ENCODE measurements at places on chromosomes 5 and 9.

DNA sequence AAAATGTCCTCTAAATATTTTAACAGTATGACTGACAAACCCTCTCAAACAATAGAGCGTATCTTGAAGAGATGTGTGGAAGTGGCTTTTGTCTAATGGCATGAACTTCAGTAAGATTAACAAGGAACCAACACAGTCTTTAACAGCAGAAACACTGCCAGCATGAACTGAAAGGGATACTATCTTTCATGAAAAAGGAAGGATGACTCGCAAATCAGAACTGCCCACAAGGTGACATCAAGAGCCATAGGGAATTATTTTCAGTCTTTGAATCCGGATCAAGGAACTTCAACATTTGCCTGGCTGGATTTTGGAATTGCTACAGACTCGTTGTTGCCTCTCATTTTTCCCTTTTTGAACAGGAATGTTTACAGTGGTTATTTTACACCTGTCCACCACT, 5.1 kb upstream of the HEXB start:
- no peak for DNase-seq

DNA sequence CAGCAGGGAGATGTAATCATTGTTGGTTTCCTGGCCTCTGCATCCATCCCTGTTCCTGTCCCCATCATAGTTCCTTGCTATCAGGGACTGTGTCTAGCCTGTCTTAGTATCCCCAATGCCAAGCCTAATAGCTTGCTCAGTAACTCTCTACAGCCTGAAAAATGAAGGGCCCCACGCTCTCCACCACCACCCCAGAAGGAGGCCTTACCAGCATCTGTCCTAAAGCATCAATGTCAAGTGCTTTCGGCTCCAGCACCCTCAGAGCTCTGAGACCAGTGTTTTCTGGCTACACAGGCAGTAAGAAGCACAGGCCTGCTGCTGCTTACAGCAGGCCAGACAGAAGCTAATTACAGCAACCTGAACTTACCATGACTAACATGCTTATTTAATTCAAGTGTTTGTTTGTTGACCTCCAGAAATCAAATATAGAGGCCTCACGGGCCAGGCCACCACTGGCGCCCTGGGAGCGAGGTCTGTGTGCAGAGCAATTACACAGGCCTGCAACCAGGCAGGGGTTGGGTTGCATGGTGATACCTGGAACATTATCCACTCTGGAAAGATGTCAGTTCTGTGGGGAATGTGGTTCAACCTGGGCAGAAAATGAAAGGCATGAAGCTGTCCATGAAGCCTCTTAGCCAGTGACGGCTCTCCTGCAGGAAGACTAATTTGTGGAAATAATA, 124.3 kb downstream of the SLC1A3 start:
- DNase-seq, result no peak

DNA sequence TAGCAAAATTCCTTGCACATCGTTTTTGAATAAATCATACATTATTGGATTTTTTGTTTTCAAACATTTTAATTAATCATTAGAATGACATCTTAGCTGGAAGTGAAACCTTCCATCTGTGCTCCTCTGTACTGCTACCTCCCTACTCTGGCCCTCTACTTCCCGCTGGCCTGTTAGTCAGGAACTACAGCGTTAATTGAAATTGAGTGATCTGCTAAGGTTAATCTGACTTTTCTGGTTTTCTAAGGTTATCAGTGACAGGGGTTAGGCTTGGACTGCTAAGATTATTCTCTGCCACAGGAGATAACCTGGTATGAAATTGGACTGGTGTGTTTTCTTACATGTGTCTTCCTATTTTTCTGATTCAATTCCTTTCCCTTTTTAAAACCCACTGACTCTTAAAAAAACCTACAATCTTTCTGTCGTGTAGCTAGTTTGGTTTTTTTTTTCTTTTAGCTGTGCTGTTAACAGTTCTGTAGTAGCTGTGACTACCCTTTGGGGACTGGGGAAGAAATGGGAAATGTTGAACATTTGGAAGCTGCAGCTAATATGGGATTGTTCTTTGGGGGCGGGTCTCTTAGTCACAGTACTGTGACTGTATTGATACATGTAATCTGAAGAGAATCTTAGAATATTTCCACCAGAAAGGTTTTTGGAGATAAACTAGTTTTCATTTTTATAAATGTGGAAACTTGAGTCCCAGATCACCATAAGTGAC, 4.6 kb downstream of the KIF2A start:
- no peak for DNase-seq

GRCh38 chr9:74444369-74444768, 52.8 kb upstream of the RORB start:
- no peak for DNase-seq

DNA sequence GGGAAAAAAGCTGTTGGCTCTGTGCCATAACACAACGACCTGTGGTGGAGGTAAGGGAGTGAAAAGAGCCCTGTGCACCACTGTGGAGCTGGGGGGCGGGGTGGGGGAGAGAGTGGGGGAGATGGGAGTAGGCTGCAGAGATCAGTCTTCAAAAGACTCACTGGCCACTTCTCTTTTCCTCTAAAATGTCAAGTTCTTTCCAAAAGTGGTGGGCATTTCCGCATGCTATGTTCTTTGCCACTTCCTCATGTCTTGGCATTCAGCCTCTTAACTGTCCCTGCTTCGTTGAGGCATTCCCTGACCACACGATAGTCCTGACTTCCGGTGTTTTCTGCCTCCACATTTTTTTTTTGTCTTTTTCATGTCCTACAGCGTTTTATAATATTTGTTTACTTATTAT, 2.4 kb upstream of the PPP2R2B start:
- no peak for DNase-seq

DNA sequence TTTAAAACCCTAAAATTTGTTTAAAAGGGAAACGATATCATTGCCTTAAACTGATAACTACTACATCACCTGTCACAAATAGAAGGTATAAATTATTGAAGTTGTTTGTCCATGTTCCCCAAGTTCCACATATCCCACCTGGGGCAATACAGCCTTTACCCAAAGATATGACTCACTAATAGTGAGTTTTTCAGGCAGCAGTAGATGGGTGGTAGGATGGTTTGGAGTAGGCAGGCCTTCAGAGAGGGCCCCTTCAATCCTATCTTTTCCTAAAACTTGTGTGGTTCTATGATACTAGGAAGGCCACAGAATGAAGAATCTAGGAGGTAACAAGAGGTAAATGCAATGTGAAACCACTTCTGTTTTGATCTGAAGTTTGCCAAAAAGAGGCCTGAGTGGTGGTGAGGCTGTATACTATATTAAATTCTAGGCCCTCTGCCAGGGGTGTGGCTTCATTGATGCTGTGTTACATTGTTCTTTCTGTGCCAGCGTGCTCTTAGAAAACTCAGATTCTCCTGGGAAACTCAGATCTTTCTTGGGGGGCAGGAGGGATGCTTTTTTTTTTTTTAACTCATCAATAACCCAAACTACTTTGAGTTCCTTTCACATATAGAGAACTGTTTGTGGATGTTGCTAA, 7.2 kb downstream of the CYSTM1 start:
- peak; percentile 41 for DNase-seq

DNA sequence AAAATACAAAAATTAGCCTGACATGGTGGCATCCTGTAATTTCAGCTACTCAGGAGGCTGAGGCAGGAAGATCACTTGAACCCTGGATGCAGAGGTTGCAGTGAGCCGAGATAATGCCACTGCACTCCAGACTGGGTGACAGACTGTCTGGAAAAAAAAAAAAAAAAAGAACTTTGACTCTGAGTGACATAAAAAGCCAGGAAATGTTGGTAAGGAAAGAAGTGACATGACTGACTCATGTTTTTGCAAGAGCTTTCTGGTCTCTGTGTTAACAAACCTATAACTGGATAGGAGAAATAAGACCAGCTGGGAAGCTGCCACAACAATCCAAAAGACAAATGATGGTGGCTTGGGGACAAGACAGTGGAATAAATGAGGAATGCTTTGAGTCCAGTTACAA, 272.1 kb downstream of the HINT1 start:
- DNase-seq, result no peak

GRCh38 chr9:16289639-16290038, 580.8 kb downstream of the BNC2 start:
- no peak for DNase-seq

GRCh38 chr5:34998058-34998789, 49.5 kb downstream of the AGXT2 start:
- DNase-seq, result no peak

DNA sequence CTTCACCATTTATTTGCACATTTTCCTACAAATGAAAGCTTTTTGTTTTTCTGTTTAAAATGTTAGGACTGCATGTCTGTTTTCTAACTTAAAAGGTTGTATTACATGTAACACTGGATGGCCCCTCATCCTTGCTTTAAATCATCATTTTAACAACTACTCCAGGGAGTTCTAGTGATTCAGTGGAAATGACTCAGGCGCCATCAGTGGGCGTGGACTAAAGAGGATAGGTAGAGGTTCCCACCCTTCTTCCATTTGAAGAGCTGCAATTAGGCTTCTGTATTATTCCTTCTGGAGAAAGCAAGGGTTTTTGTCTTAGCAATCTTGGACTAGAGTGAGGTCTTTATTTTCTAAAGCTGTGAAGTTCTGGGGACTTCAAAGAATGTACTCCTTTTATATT, 213.7 kb downstream of the TMEM38B start:
- DNase-seq, result no peak

All from LoVo (cell line).